NCI-H146 (cell line): ENCODE measurements at places on chromosomes 4 and X.

DNA sequence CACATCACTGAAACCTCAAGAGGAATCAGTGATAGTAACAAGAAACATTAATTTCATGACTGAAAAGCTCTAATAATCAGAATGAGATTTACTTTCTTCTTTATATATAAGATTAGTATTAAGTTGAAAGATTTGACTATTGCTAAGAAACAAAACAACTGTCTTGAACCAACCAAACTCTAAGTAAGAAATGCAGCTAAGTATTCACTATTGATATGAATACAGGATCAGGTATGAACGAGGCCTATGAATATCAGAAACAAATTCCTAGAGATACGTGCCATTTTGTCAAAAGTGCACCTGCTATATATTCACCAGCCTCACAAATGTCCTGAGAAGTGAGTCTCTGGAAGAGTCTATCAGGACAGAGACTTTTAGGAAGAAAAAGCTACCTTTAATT, 32.1 kb downstream of the GATB start:
- DNase-seq, result no peak

GRCh38 chr4:54675721-54676461, 18.1 kb downstream of the KIT start:
- DNase-seq, result no peak

DNA sequence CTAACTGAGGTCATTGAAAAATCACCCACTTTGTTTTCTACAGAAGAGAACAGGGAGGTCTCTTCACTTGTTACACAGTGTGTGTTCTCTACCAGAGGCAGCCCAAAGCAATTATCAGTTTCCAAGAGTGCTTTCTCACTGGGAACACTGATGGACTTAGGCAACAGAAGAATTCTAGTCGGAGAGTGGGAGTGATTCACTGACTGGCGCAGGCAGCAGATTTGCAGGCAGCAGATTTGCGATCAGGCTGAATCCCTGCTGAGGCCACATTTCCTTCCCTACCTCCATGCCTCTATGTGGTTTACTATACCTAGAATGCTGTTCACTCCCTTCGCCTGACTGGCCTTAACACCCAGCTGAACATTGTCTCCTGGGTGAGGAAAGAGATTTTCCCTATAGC, 6.6 kb downstream of the OCIAD2 start:
- DNase-seq, result no peak

GRCh38 chr4:123617791-123618190, 221.2 kb downstream of the SPRY1 start:
- no peak for DNase-seq

GRCh38 chr4:111502626-111503025, 642.6 kb upstream of the FAM241A start:
- DNase-seq, result no peak

- DNase-seq, result no peak
Measured at GRCh38 chrX:103477496-103477895, 41.8 kb downstream of the RAB40A start.

DNA sequence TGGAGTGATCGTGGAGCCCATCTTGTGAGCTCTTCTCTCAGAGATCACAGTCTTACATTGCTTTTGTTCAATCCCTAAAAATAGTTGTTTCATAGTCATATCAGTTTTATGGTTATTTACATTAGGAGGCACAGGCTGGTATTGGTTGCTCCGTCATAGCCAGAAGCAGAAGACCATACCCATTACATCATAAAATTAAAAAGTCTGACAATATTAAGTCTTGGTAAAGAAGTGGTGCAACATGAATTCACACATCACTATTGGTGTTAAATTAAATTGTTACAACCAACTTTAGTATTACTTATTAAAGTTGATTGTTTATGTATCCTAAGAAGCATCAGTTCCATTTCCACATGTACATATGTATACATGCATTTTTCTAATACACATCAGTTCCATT, 84.6 kb downstream of the LARP1B start:
- no peak for DNase-seq

DNA sequence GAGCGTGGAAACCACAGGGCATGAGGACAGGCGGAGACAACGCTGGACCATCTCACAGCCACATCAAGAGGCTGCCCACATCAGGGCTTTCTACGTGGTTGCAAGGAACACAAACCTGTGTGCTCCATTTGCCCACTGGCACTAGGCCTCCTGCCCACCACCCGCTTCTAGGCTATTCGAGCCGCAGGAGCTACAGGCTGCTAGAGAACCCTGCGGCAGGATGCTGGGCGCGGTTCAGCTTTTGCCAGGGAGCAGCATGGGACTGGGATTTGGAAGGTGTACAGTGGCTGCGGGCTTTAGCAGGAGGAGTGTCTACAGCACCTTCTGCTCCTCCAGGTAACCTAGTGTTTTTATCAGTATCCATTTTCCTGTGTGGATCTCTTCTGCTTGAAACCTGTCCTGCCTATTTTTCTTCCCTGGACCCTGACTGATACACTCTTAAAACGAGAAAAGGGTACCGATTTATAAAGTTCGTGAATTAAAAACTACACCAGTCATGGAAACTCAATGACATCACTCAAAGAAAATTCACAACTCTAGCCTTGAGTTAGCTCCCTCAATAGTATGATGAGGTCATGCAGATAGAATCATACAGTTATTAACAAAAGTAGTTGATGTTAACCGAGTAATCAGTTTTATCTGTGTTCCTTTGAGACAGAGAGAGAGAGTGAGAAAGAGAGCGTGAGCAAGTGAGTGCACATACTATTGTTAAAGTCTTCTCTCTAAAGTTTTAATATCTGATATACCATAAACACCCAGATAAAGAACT, 12.8 kb downstream of the NOP14 start:
- DNase-seq, result no peak

GRCh38 chr4:40628888-40629287, 776 bp downstream of the RBM47 start:
- no peak for DNase-seq

DNA sequence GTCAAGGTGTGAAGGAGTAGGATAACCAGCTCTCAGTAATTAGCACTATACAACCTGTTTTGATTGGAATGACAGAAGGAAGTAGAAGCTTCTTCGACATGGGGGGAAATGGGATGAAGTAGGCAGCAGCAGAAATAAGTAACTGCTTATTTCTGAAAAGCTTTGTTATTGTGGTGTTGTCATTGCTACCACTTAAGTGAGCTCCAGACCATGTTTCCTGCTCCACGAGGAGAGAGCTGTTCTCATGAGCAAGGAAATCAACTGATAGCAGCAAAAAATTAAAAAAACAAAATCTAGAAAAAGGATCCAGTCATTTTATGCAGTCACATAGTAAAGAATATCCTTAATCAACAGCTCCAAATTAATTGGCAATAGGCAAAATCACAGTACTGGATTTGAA, 106.1 kb upstream of the TLL1 start:
- no peak for DNase-seq

- no peak for DNase-seq
Measured at GRCh38 chrX:16039834-16040233, 83.5 kb upstream of the GRPR start.

GRCh38 chr4:81431971-81432370, 39.7 kb downstream of the RASGEF1B start:
- no peak for DNase-seq

- peak; percentile 9 for DNase-seq
Measured at GRCh38 chrX:151753313-151754046, 18.9 kb downstream of the CNGA2 start.

DNA sequence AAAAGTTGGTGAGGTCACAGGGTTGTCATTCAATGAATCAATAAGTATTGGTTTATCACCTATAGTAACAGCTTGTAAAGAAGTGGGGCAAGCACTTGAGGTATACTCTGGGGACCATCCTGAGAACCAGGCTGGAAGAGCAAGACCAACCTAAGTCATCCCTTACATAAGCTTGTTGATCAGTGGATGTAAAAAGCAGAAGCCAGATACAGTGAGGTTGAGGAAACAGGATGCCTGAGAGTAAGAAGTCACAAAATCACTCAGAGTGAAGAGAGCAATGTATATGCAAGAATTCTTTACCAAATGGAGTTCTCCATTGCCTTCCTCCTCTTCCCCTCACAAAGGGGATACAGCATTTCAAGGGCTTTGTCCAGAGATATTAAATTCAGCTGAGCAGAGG, 76.3 kb upstream of the PACRGL start:
- no peak for DNase-seq
